M059J (cell line): ENCODE measurements at places on chromosomes 12 and 14.

DNA sequence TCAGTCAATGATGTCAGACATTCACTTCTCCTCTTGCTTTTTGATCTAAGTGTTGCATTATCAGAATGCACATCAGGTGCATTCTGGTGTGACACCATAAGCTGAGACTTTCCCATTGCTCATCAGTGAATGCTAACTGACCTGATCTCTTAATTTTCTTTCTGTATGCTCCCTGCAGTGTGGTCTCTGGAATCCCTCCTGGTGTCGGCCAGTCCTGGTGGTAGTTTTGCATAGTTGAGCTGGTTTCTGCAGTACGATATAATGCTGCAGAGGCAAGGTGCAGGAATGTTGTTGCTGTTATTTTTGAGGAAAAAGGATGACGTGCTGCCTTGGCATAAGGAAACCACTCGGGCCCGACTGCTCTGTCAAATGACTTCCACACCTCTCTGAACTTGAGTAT lies 11.0 kb upstream of the SRP54 start:
- DNase-seq = no peak

- DNase-seq = no peak
Observed at GRCh38 chr12:57563358-57563757, 13.5 kb downstream of the KIF5A start.

- peak; percentile 53 for DNase-seq
Observed at GRCh38 chr14:59026081-59026480, 162.4 kb upstream of the DAAM1 start.

GRCh38 chr12:116939734-116940133 lies 29.0 kb downstream of the FBXW8 start:
- DNase-seq = no peak

DNA sequence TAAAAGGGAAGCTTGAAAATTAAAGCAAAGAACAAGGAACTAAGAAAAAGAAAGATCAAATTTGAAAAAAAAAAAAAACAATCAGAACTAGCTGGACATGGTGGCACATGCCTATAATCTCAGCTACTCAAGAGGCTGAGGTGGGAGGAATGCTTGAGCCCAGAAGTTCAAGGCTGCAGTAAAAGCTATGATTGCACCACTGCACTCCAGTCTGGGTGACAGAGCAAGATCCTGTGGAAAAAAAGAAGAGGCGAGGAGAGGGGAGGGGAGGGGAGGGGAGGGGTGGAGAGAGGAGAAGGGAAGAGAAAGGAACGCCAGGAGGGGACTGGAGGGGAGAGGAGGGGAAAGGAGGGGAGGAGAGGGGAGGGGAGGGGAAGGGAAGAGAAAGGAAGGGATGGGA lies 43.0 kb downstream of the EEA1 start:
- no peak for DNase-seq

DNA sequence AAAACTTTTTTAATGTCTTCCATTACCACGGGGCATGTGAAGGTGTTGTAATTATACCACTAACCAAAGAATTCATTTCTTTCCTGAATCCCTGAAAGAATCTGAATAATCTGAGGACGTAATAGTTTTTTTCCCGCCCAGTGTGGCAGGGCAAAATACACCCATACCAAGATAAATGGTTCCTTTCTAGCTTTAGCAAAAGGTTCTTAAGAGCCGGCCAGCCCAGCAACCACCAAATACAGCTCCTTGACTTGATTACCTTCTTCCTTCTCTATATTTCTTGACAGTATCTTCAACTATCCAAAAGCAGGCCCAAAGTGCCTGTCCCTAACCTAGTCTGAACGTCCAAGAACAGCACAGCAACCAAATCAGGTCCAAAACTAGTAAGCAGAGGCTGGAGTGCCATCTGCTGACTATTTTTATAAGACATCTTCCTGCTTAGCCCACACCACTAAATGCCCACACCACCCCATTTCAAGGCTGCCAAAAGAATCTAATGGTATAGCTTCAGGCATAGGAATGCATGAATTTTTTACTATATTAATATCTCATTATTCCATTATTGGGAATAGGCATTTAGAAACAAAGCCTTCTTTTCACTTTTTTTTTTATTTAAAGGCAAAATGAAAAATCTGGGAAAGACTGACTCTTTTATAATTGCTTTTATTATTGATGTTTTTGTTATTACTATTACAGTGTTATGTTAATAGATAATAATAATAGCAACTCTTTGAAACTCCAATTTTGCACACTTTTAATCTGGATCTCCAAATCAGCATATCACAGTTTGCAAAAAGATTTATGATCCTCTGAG lies 524.4 kb downstream of the MED13L start:
- DNase-seq = peak; percentile 67

- DNase-seq = no peak
Observed at GRCh38 chr12:33383503-33383902, 56.1 kb downstream of the SYT10 start.

- DNase-seq = peak; percentile 64
Observed at GRCh38 chr14:69105326-69105725, 47.6 kb downstream of the DCAF5 start.

DNA sequence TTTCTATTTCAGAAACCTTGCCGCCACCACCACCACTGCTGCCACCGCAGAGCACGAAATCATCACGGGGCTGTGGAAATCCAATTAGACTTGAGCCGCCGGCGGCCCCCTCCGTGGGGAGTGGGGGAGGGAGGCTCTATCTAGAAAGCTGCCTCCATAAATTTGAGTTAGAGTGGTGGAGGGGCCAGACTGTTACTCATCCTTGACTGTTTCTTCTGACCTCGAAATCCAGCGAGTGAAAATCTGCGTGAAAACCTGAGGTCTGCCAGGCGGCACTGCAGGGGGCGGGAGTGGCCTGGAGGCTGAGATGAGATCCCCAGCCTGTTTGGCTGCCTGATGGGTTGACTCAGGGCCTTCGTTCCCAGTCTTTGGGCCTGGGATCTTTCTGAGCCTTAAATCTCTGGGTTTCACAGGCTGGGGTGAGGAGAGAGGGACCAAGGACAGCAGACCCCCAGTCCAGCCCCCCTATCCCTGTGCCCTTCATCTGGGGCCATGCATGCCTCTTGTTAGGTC lies 29.9 kb downstream of the TSPAN9 start:
- DNase-seq = peak; percentile 83

- no peak for DNase-seq
Observed at GRCh38 chr14:79833781-79834180, 377.5 kb downstream of the DIO2 start.

DNA sequence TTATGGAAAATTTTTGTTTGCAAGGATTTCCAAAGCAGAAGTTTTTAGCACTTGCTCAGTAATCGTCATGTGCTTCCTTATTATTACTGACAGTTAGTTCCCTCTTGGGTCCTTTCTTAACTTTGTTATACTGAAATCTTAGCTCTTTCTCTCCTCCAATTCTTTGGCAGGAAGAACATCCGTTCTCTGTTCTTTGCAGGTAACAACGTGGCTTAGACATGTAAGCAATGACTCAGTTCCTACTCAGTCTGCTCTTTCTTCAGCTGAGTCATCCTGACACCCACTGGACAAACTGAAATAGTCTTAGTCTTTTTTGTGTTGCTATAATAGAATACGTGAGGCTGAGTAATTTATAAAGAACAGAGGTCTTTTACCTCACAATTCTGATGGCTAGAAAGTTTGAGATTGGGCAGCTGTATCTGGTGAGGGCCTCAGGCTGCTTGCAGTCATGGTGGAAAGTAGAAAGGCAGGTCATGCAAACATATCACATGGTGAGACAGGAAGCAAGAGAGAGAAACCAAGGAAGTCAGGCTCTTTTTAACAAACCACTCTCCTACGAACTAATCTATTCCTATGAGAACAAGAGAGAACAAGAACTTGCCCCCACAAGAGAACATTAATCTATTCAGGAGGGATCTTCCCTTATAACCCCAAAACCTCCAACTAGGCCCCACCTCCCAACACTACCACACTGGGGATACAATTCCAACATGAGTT lies 49.2 kb downstream of the TESPA1 start:
- DNase-seq = peak; percentile 89
